Cerebellum (tissue), 4 donors: ENCODE measurements at places on chromosomes 16 and 17.

- no peak for DNase-seq
Measured at GRCh38 chr17:50902372-50903353, 36.5 kb upstream of the TOB1 start.

DNA sequence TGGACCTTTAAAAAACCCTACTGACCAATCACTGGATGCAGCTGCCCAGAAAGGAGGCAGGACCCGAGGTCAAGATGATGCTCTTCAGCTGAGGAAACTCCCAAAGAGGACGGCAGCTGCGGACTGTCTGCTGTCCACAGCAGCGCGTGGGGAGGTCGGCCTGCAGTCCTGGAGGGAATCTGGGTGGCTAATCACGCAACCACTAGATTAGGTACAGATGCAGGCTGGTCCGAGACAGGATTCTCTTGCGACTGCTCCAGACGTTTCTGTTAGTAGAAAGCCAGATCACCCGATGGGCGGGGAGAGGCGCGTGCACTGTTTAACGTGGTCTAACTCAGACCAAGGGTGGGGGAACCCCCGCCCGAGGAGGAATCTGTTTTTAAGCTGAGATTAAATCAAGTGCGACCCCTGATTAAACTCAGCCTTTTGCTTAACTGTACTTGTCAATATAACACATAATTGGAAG lies 8.8 kb downstream of the CTRB2 start:
- no peak for DNase-seq

DNA sequence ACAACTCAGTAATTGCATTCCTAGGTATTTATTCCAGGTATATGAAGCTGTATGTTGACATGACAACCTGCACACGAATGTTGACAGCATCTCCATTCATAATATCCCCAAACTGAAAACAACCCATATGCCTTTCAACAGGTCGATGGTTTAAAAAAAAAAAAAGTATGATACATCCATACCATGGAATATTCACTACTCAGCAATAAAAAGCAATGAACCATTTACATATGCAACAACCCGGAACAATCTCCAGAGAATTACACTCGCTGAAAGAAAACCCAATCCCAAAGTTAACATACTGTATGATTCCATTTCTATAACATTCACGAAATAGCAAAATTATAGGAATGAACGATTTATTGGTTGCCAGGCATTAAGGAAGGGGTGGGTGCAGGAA lies 53.3 kb upstream of the DNAH9 start:
- DNase-seq, result no peak

GRCh38 chr17:78251773-78252103 lies 20.3 kb downstream of the TMEM235 start:
- DNase-seq, result no peak

GRCh38 chr16:1902547-1903219 lies 15.5 kb downstream of the HS3ST6 start:
- no peak for DNase-seq

GRCh38 chr16:57797526-57798266 lies 4.6 kb downstream of the KIFC3 start:
- no peak for DNase-seq

- DNase-seq, result no peak
Measured at GRCh38 chr16:66468321-66468965, 41.3 kb downstream of the BEAN1 start.

- no peak for DNase-seq
Measured at GRCh38 chr17:59863616-59864015, 29.1 kb downstream of the TUBD1 start.

- DNase-seq, result no peak
Measured at GRCh38 chr16:57837305-57838125, 35.2 kb upstream of the KIFC3 start.

GRCh38 chr16:88192601-88193000 lies 190.2 kb upstream of the ZNF469 start:
- no peak for DNase-seq

GRCh38 chr16:775236-775796 lies 12.9 kb downstream of the RPUSD1 start:
- DNase-seq, result no peak

DNA sequence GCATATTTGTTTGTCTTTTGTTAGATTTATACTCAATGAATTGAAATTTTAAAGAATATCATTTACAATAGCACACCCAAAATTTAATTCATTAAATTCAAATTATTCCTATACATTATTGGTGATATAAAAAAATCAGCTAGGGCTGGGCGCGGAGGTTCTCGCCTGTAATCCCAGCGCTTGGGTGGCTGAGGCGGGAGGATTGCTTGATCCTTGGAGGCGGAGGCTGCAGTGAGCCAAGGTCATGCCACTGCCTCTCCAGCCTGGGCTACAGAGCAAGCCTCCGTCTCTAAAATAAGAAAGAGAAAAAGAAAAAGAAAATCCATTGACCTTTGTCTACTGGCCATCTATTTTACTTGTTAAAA lies 4.5 kb upstream of the PRDM7 start:
- no peak for DNase-seq

GRCh38 chr16:2383501-2383900 lies 43.0 kb upstream of the ABCA3 start:
- DNase-seq, result no peak

DNA sequence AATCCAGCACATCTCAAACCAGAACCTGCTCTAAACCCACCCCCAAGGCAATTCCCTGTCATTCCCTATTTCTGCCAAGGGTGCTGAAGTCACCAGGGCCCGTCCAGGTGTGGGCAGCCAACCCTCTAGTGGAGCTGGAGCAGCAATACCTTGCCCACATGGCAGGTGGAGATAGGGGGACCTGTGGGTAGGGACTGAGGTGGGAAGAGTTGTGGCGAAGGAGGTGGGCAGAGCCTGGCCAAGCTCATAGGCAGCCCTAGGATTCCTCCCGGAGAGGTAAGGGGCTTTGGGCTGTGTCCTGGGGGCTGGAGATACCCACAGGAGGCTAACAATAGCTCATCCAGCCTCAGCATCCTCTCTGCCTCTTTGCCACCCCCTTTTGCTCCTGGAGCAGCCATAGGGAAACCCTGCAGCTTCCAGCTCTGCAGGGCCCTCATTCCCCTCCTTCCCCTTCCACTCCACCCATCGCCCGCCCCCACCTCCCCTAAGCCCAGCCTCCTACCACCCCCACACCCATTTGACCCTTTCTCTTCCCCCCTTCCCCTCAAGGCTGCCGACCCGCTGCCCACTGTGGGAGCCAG lies 30.4 kb upstream of the CRHR1 start:
- DNase-seq, result no peak

DNA sequence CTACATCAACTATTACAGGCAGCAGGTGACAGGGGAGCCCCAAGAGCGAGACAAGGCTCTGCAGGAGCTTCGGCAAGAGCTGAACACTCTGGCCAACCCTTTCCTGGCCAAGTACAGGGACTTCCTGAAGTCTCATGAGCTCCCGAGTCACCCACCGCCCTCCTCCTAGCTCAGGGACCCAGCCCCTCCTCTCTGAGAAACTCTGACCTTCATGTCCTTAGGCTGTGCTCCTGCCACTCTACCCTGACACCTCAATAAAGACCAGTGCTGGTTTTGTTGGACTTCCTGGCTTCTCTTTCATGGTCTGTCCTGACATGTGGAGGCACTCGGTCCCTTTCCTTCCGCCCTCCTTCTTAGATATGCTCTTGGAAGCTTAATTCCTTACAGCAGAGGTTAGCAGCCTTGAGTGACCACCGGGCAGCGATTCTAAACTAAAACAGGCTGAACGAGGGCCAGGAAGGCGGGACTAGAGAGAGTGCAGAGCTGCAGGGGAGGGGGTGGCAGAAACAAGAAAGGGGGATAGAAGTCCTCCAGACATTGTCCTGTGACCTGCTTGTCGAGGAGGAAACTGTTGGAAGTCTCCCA lies 915 bp downstream of the AHSP start:
- no peak for DNase-seq

DNA sequence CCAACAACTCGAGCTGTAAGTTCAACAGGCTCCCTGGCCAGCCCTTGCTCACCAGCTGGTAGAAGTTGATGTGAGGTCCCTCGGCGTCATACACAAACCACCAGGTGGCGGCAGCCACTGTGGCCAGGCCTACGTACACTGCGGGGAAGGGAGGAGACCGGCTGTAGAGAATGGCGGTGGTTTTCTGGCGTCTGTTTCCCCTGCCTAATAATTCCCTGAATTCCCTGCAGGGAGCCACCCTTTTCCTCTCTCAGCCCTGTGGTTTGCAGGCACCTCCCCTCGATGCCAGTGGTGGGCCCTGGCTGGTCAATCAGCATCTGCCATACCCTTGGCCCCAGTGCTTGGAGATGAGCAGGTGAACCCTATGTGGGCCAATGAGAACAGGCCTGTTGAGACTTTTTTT lies 18.9 kb upstream of the P2RX1 start:
- peak; percentile 36 for DNase-seq

- DNase-seq, result no peak
Measured at GRCh38 chr17:801660-802059, 19.5 kb downstream of the MRM3 start.

DNA sequence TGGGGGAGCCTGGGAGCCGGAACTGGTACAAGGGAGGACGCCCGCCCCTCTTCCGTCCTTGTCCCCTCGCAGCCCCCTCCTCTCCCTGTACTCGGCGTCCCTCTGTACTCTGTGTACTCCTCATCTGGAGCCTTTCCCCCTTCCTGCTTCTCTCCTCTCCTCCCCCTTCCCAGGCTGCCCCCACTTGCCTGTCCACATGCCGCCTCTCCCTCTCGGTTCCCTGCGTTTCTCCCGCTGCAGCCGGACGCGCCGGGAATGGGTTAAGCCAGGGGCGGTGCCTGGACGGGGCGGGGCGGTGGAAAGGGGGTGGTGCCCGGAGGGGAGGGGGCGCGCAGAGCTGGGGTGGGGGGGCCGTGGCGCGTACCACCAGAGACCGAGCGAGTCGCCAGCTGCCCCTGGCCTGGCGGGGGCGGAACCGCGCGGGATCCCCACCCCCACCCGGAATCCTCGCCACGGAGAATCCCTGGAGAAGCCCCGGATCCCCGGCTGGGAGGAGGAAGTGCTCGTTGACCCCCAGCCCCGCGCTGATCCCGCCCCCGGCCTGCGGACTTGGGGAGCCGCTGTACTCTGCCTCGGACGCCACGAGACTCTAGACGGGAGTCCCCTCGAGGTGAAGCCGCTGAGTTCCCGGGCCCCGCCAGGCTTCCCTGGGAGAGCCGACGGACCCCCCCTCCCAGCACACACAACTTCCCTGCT lies 22.6 kb downstream of the GJD3 start:
- DNase-seq, result peak; percentile 63

GRCh38 chr16:20939611-20940010 lies 39.0 kb downstream of the LYRM1 start:
- DNase-seq, result no peak

DNA sequence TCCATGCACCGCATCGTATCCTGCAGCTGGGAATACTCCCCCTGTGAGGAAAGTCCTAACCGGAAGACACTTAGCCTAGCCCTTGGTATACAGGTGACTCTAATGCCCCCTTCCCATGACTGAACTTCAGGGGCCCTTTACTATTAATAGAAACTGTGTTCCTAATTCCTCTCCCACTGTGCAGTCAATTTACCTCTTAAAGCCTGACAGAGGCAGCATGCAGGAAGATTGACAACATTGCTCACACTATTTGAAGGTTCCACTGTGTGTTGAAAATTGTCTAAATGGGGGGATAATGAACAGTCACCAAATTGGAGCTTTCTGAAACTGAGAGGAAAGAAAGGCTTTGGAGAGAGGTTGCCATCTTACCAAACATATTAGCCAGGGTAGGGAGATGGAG lies 222.6 kb downstream of the SHISA9 start:
- DNase-seq, result no peak

DNA sequence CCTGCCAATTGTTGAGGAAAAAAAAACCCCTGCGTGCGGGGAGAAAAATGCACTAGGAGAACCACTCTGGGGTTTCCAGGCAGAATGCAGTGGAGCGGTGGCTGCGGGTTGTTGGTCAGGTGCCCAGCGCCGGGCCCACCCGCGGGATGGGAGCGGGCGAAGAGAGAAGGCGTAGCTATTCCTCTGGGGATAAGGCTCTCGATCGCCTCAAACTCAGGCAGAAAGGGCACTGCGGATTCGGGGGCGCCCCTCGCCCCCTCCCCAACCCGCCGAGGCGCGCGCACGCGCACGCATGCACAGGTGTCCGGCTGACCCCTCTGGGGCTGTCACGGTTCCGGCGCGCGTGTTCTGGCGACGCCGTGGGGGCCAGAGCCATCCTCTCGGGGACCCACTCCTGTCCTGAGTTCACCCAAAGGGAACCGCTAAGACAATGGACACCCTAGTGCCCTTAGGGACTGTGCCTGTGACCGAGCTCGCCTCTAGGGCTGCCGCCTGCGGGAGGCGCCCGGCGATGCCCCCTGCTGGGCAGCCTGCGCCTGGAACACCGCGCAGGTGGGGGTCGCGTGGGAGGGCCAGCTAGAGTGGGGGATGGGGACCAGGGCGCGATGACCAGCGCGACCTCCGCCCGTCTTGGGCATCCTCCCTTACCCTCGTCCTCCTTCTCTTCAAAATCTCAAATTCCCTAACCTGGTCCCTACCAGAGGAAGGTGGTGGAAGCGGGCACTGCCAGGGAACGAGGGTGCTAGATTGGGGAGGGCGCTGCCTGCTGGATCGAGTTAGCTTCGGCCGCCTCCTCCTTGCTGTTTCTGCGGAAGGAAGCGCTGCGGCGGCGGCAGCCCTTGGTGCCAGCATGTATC lies 14.4 kb upstream of the CBX8 start:
- peak; percentile 33 for DNase-seq

GRCh38 chr17:48192321-48192731 lies 84.8 kb downstream of the SNX11 start:
- no peak for DNase-seq

DNA sequence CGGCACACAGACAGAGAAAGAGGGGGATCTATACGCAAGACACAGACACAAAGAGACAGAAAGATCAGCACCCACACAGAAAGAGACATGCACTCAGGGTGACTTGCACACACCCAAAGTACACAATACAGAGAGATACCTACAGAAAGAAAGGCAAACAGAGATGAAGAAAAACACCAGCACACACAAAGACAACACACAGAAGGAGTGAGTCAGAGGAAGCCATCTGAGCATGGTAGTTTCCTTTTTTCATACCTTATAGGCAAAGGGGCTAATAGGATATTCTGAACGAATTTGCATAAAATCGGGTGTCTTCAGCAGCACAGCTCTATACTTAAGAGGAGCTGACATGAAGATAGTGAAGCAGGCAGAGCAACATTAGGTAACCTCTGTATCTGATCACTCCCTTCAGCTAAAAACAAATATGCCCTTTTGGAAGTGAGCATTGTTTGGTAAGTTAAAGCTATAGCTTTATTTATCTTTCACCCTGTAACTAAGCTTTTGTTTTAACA lies 198.6 kb downstream of the AATF start:
- no peak for DNase-seq

GRCh38 chr16:74627506-74628220 lies 20.7 kb upstream of the GLG1 start:
- DNase-seq, result no peak

- no peak for DNase-seq
Measured at GRCh38 chr17:7141824-7142223, 27.2 kb upstream of the ASGR2 start.
